ENCODE measurements at places on chromosomes 1 and 21.

GRCh38 chr1:95406279-95406678 is 172.3 kb downstream of the RWDD3 start:
- DNase-seq, result no peak

- DNase-seq, result no peak
Measured at GRCh38 chr1:178946416-178946815, 75.5 kb upstream of the ANGPTL1 start.

- DNase-seq, result no peak
Measured at GRCh38 chr1:58006421-58007046, 540.0 kb downstream of the OMA1 start.

DNA sequence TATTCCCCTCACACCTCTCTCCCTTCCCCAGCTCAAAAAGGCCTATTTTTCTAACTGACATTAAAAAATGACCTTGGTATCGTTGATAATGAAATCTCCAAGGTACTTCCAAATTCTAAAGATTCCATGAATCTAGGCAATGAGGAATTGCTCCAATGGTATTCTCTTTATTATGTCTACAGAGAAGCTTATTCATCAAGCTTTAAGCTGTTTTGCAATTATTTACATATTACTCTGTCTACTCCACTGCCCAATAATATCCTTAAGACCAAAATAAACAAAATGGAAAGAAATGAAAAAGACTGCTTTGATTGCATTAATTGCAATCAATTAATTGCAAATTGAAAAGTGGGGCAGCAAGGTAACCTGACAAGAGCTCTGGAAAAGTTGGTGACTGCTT is 7.9 kb downstream of the PLPP3 start:
- no peak for DNase-seq

GRCh38 chr1:30008998-30009657 is 714.3 kb downstream of the MATN1 start:
- no peak for DNase-seq

GRCh38 chr21:41641821-41642701 is 124.8 kb downstream of the RIPK4 start:
- no peak for DNase-seq

GRCh38 chr1:2314803-2315673 is 76.3 kb downstream of the MORN1 start:
- DNase-seq, result no peak

GRCh38 chr1:214427871-214428277 is 123.5 kb downstream of the PTPN14 start:
- no peak for DNase-seq

- no peak for DNase-seq
Measured at GRCh38 chr1:116150368-116150767, 39.2 kb downstream of the MAB21L3 start.

- no peak for DNase-seq
Measured at GRCh38 chr1:25549273-25550154, 6.1 kb downstream of the LDLRAP1 start.

- DNase-seq, result no peak
Measured at GRCh38 chr1:192633533-192634253, 2.3 kb upstream of the RGS13 start.

DNA sequence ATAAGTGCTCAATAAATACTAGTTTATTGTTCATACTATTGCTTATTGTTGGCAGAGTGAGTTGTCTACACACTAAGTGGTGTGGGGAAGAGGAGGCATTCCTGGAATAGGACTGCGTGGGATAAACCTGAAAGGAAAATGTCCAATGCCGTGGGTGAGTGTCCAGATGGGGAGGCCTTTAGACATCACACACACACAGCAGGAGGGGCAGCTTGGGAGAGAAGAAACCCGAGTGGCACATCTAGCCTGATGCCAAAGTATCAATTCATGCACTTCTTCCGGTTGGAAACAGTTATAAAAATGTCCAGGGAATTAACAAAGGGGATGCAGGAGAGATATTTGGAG is 27.3 kb downstream of the CCN1 start:
- no peak for DNase-seq

DNA sequence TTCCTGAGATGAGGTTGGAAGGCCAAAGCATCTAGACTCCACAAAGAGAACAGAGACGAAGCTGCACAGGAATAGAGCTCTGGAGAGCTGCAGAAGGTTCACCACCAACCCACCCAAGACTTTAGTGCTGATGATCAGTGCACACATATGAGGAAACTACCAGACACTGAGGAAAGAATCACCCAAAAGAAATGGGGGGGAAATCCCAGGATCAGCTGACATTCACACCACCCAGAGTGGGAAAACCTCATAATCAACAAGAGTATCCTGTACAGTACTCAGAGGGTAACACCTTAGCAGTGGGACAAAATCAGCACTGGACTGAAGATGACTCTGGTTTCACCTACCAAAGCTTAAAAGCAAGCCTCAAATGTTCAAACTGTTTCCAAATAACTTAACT is 36.4 kb downstream of the DENND1B start:
- DNase-seq, result no peak

- no peak for DNase-seq
Measured at GRCh38 chr1:22572818-22573217, 9.5 kb downstream of the EPHA8 start.

GRCh38 chr1:17682400-17682799 is 72.7 kb upstream of the ACTL8 start:
- no peak for DNase-seq

DNA sequence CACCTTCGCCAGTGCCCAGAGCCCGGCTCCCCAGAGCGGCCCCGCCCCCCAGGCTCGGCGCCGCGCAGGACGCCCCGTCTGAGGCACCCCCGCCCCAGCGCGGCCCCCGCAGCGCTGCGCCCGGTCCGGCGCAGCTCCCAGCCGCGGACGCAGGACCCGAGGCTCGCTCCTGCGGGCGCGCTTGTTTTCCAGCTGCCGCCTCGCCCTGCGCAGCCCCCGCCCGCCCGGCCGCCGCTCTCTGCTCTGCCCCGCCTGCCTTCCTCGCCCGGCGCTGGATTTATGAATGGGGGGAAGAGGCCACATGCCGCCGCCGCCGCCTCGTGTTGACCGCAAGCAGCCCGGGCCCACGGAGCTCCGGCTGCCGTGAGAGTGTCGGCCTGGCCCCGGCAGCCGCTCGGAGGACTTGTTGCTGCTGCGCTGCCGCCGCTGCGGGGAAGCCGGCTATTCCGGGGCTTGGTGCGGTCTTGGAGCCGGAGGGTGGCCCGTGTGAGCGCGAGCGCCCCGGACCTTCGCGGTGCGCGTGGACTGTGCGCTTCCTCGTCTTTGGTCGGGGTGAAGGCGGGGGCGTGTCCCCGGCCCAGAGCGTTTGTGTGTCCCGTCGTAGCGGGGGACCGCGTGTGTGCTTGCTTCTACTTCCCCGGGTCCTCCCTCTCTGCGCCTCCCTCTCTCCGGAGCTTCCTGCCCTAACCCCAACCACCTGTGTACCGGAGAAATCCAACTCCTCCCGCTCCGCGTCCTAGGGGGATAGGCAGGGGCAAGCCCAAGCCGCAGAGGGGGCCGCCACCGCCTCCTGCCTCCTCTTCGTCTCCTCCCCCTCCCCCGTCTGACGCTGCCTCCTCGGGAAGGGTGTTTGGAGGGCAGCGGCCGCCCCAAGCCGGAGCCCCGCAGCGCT is 736 bp downstream of the KCNC4 start:
- DNase-seq, result no peak

DNA sequence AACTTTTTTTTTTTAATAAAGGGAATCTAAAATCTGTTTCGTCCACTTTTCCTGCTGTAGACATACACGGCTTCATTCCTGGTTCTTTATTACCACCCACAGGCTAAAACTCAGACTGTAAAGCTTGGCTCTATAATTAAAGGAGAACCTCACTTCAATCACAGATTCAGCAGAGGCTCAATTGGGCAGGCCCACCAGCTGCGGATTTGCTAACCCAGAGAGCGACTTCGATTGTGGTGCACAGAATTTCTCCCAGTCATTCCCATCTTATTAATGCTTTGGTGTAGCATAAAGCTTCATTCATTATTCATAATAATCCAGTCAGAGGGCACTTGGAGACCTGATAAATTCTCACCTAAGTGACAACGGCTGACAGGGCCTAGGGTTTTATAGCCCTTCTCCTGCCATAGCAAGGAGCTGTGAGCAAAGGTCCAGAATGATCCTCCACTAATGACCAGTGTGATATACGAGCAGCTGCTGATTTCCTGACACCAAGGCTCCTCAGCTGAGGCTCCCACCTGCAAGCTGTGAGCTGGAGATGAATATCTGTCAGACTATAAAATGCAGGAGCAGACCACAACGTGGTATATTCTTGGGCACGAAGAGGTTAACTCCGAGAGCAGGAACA is 149.0 kb downstream of the ATP6V1G3 start:
- no peak for DNase-seq

DNA sequence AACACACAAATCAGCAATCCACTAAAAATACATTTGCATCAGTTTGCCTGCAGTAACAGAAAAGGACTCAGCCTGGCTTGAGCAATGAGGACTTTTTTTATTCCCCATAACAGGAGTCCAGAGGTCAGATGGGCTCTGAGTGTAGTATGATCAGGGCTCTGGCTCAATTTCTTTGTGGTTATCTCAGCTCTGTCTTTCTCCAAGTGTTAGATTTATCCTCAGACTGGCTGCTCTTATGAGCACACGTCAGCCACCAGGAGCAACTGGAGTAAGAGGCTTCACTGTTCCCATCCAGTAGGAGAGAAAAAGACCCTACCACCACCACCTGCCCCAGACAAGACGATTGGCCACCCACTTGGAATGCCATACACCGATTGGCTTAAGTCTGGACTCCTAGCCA is 36.2 kb upstream of the KLHDC7A start:
- no peak for DNase-seq

- DNase-seq, result no peak
Measured at GRCh38 chr1:181121498-181121897, 33.0 kb downstream of the IER5 start.

GRCh38 chr1:95132762-95133161 is 15.6 kb downstream of the TLCD4 start:
- no peak for DNase-seq

GRCh38 chr1:220272841-220273090 is 513 bp upstream of the RAB3GAP2 start:
- DNase-seq, result no peak

DNA sequence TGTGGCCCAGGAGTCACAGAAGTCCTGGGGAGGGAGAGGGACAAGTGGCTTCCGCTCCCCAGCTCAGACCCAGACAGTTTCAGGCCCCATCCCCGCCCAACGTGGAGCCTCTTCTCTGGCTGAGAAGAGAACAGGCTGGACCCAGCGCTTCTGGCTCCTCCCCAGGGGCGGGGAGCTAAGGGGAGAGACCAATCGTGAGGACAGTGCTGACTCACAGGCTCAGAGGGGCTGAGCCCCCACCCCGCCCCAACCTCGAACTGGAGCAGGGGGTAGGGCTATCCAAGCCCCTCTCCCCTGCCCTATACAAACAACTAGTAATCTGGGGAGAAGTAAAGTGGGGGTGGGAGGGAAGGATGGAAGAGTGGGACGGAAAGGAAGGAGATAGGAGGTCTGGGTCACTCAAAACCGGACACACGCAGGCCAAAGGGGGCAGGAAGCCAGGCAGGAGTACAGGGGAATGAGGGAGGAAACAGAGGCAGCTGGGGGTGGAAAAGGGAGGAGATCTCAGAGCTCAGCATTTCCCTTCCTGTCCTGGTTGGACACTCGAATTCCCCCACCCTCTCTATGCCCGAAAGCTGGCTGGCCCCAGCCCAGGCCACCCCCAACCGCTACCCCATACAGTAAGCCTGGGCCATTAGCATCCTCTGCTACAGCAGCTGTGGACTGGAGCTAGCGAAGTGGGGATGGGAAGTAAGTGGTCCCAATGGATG is at the start of gene SHC1:
Gene SHC1 (minus strand): TSS at position 117 of the 710 bp plus-strand sequence. CDS start 221 bp downstream, outside the sequence.
- DNase-seq, result peak; percentile 38

DNA sequence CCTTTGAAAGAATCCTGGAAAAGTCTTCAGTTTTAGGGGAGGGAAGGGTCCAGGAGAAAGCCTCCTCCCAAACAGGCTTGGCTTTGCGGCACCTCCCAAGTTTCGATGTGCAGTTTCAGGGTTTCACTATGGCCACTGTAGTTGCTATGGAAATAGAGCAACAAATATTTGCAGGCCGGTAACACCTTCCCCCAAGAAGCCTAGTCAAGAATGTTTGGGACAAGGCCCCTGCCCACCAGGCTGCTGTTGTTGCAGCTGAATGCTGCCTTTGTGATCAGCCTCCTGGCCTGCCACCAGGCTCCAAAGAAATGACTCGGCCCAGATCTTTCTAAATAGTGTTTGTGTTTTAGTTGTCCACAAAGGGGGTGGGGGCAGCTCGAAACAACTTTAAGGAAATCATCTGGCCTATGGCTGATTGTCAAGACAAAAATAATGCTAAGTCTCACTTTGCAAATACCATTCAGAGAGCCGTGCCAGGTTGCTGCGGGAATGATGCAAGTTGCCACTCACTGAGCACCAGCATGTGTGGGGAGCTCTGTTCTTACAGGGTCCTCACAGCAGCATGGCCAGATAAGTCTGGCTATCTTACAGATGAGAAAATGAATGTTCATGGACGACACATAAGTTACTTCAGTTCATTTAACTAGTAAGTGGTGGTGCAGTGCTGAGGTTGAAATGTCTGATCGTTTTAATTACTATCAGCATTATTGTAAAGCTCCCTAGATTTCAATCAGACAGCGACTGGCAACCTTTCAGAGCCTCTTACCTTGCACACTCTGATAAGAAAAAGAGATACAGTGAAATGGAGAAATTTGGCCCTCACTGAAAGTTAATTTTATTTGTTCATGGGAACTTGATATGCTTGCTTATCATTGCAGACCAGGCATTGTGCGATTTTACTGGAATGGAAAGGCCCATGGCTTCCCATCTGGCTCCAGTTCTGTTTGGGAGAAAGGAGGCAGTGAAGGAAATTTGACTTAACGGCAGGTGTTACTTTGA is 91.2 kb upstream of the JUN start:
- no peak for DNase-seq

GRCh38 chr1:19405761-19406487 is 79.4 kb downstream of the CAPZB start:
- no peak for DNase-seq

- no peak for DNase-seq
Measured at GRCh38 chr1:214840356-214840755, 237.4 kb downstream of the CENPF start.

DNA sequence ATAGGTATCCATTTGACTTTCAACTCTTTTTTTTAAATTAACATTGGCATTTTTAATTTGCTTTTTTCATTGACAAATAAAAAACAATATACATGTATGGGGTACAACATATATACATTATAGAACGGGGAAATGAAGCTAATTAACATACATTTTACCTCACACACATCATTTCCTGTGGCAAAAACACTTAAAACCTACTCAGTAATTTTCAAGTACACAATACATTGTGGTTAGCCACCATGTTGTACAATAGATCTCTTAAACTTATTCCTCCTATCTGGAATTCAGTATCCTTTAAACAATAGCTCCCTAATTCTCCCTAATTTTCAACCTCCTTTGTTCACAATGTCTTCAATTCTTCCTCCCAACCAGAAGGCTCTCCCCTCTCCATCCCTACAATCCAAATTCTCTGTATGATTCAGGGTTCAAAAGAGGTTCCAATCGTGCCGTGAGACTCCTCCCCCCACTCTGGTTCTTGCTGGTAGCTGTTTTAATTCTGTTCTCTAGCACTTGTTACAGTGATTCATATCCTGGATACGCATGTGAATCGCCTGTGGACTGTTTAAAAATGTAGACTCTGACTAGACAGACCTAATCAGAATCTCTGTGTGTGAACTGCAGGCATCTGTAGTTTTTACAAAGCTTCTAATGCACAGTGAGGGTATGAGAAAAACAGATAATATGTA is 87.6 kb upstream of the DUSP10 start:
- no peak for DNase-seq

Data from esophagus squamous epithelium (tissue), 5 donors.